Activated naive CD8-positive, alpha-beta T cell treated with anti-CD3 and anti-CD28 coated beads, Interleukin-2, amount 10 ng/mL, durations not matched to agents 7 days and 5 days (primary cell): ENCODE measurements at places on chromosomes 2 and 18. TPM values are rescaled to one million over a fixed set of nuclear protein-coding genes. Genes with fewer than 3 reads are reported as not detected.

GRCh38 chr2:25955869-25956535, 26.3 kb downstream of the KIF3C start:
- no peak for DNase-seq

DNA sequence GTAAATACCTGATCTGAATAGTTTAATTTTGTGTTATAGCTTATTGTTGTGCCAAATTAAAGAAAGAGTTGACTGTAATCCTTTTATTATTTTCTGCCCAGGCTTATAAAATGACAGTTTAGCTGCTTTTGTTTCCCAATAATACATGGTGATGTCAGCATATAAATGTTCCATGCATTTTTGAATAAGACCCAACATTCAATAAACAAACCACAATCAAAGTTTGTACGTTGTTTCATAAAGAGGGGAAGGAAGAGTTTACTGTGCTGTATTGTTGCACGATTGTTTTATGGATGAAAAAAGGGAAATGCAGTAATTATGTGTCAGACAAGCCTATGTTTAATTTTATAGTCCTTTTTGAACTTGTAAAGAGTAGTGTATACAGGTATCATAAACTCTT, 177.2 kb upstream of the SCN7A start:
- DNase-seq: no peak

DNA sequence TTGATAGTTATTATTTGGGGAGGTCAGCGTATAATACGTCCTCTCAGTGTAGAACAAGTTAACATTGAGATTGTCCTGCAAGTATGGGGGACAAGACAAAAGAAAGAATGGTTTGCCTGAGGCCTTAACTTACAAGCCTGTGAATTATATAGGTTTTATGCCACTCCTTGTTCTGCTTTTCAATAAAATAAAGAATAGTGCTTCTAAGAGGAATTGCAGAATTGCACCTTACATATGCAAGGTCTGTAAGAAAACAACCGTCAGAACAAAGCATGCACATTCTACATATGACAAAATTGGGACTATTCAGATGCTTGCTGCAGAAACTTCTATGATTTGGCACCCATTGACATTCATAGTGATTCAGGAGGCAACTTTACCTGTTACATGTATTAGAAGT, 785.0 kb downstream of the NR4A2 start:
- no peak for DNase-seq

DNA sequence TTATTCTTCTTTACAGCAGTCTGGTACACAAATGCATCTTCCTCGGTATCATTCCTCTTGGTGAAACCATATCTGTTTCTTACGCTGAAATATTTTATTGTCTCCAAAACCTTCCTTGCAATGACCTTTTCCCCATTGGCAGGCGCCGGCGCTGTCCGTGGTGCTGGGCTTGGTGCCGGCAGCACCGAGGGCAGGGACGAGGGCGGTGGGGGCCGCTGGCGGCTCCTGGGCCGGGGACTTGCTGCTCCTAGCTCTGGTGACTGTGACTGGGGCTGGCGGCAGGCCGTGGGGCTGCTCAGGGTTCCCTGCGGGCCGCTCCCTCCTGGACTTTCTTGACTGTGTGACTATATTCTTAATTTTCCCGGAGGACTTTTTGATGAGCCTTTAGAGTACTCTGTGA, 72.5 kb downstream of the GPR39 start:
- peak; percentile 29 for DNase-seq

GRCh38 chr2:81087646-81088045, 783.1 kb upstream of the LRRTM1 start:
- DNase-seq: no peak

GRCh38 chr18:63002803-63003445, 287.6 kb downstream of the PHLPP1 start:
- DNase-seq: no peak

- no peak for DNase-seq
Measured at GRCh38 chr2:160110674-160111239, 48.3 kb upstream of the PLA2R1 start.

GRCh38 chr2:168705534-168706470, 96.6 kb upstream of the NOSTRIN start:
- DNase-seq: no peak

DNA sequence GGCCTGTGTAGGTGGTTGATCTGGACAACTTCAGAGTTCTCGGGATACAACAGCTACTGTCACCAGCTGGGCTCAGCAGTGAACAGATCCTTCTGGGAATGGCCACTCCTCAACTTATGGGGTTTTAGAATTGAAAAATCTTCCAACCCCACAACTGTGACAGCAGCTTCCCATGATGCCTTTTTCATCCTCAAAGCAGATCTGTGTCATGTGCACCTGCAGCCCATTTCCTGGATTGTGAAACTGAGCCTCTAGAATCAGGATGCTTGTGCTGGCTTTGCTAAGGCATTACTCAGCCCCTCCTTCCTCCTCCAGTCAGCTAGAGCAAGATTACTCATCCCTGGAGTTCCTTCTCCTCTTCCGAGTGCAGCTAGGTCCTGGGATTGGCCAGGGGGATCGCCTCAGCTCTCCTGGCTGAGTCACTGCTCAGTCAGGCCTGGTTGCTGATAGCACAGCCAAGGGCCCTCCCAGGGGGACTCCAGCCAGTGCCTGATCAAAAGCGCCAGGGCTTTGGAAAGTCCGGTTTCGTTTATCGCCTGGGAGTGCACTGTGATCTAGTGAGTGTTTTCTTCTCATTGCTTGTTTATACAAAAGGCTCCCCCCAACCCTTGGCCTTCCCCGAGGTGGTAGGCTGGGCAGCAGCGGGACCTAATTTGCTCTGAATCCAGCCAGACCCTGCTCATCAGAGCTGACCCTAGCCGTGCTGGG, 2.4 kb upstream of the LPIN1 start:
- peak; percentile 49 for DNase-seq

DNA sequence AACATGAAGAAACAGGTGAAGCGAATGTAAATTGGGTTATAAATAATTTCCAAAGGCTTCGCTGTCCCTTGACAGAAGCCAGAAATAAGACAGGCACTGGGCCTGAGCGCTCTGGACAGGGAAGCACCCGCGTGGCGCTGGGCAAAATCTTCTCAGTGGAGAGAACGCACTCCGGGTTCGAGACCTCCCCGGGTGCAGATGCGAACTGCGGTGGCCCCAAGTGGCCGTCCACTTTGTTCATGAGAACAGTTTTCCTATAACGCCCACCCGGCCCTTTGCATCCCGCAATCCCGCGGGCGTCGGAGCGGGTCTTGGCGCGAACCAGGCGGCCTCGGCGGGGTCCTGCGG, 651 bp upstream of the DPYSL5 start:
- peak; percentile 32 for DNase-seq

DNA sequence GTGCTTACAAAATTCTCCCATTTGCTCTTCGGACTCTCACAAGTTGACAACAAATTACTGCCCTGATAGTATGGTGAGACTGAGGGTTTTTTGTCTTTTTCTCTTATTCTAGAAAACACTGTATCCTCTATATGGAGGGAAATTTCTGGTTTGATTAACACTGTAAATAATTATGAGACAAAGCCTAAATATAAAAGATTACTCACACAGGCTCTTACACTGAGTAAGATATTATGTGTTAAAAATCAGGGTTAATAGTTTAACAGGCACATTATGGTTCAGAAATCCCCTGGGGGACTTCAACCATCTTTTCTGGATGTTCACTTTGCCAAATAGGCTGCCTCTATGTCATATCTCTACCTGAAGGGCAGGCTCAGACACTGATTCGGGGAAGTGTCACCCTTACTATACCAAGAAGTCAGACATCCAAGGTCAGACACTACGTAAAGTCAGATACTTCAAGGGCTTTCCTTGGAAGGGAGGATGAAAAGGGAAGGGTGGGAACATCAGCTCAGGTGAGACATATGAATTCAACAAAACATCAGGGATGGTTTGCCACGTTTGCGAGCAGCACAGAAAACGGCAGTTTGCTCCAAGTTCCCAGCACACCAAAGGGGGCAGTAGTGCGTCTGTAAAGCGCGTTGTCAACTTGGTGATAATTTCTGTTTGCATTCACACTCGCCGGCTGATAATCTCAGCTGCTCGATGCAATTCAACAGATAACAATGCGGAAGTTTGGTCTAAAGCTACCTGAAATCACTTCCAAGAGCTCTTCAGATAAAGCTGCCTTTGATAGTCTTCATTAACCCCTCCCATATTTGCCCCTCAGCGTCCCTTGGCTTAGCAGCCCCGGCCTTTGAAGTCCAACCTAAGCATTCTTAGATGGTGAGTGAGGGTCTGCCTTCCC, 972 bp upstream of the RASGRP3 start:
- DNase-seq: no peak

Gene ILKAP
- 59.1 TPM for total RNA-seq

GRCh38 chr2:121473512-121473911, 57.2 kb upstream of the RNU4ATAC start:
- no peak for DNase-seq

Gene EML6
- total RNA-seq: 2.1 TPM

Gene PROKR1
- not detected for total RNA-seq

- DNase-seq: no peak
Measured at GRCh38 chr18:71327441-71327840, 1038.6 kb downstream of the SOCS6 start.

- no peak for DNase-seq
Measured at GRCh38 chr18:58386780-58387179, 242.1 kb downstream of the ALPK2 start.

Gene ADD2
- total RNA-seq: 25.7 TPM

- no peak for DNase-seq
Measured at GRCh38 chr18:5298156-5298852, 2.8 kb upstream of the ZBTB14 start.

Gene GKN2
- not detected for total RNA-seq

DNA sequence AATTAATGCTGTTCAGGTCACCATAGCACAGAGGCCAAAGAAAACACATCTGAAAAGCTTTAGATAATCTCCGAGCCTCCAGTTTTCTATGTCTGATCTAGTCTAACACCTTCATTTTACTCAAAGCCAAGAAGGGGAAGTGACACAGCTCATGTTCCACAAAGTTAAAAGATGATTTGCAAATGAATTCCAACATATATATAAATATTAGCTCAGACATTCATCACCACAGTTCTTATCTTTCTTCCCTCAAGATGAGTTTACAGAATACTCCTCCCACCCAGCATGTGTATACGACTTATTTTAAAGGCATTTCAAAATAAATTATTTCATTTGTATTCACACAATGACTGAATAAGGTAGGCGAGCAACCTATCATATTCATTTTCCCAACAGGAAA, 82.4 kb downstream of the AAK1 start:
- DNase-seq: no peak

Gene ERFE
- total RNA-seq: not detected

GRCh38 chr2:3481736-3482362, 37.5 kb downstream of the ADI1 start:
- DNase-seq: no peak

DNA sequence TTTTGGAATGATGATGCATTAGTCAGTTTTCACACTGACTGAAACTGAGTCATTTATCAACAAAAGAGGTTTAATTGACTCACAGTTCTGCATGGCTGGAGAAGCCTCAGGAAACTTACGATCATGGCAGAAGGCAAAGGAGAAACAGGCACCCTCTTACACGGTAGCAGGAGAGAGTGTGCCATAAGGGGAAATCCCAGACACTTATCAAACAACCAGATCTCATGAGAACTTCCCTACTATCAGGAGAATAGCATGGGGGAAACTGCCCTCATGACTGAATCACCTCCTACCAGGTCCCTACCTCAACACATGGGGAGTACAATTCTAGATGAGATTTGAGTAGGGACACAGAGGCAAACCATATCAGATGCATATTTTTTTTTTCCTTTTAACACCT, 504.5 kb upstream of the VRK2 start:
- no peak for DNase-seq

- no peak for DNase-seq
Measured at GRCh38 chr18:38698088-38698487, 1132.5 kb upstream of the CELF4 start.

DNA sequence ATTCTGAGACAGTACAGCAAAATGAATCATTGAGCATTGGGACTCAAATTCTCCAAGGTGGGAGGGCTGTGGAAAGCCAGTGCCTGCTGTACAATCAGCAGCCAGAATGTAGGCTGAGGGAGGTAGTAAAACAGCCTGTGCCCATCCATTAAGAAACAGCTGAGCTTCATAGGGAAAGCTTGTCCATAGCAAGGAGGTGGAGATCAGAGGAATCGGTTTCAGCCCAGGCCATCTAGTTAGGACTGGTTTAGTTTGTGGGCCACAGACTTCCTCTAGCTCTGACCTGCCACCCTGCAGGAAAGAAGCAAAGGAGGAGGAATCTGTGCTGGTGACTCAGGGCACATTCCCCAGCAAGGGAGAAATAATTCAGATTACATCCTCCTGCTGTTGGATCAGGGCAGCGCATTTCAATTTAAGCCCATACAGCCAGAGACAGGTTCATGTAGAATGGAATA, 333.4 kb downstream of the SETBP1 start:
- DNase-seq: no peak

Gene CNGA3
- not detected for total RNA-seq

Gene M1AP
- not detected for total RNA-seq

GRCh38 chr18:46624127-46624526, 32.9 kb downstream of the LOXHD1 start:
- DNase-seq: no peak

DNA sequence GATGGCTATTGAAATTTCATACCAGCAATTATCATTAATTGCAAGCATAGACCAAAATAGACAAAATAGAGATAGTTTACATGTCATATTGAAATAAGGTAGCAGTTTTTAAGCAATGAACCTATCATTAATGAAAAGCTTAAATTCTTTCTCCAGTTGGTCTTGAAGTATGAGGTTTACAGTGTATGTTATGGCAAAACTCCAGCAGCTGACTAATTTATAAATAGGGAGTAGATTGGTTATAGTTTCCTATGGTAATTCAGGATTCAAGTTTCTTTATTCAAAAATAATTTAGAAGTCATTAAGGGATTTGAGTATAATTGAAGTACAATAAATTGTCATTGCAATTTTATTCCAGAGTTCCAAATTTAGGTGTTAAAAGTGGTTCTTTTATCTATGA, 69.6 kb upstream of the COL5A2 start:
- DNase-seq: no peak

Gene RGPD3
- not detected for total RNA-seq

Gene PLEKHH2
- 1.2 TPM for total RNA-seq

GRCh38 chr2:78318275-78318674, 707.2 kb upstream of the REG3G start:
- no peak for DNase-seq

Gene CYP26B1
- total RNA-seq: not detected
